ENCODE measurements at places on chromosomes 5 and 9. TPM values are rescaled to one million over a fixed set of nuclear protein-coding genes. Genes with fewer than 3 reads are reported as not detected.

The SLC31A1 gene
- 17.6 TPM for total RNA-seq

The SLC23A1 gene
- total RNA-seq, result not detected

The JAKMIP2 gene
- total RNA-seq, result not detected

The PCDHA6 gene
- total RNA-seq, result 0.31 TPM

The EFNA5 gene
- total RNA-seq, result 30.5 TPM

The PCSK1 gene
- total RNA-seq, result not detected

The ATG12 gene
- total RNA-seq, result 52.0 TPM

The SLC6A19 gene
- 0.23 TPM for total RNA-seq

The PCDHB14 gene
- 0.80 TPM for total RNA-seq

The SKIC3 gene
- 69.1 TPM for total RNA-seq

The HAPLN1 gene
- total RNA-seq, result 0.13 TPM

The PCDHGB6 gene
- total RNA-seq, result 0.23 TPM

The PKD2L2 gene
- total RNA-seq, result not detected

The SLC2A6 gene
- 48.2 TPM for total RNA-seq

All from Panc1 (cell line).